CD4-positive, alpha-beta T cell treated with Interleukin-10 for 1 hour (primary cell): ENCODE measurements at places on chromosomes 2 and 18.

DNA sequence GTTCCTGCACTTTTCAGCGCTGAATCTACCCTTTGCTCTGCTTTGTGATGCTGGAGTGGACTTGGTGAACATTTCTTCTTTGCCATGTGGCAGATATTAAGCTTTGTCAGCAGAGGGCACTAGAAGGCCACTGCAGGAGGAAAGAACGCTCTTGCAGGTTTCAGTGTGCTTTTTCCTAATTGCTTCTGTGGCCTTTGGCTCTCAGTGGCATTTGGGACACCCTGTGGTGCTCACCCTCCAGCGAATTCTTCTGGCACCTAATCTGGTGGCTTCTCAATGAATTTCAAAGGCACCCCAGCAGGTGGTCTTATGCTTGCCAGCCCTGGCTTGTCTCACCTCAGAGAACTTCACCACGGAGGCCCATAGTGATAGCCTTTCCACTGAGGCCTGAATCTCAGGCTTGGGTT is 146.7 kb downstream of the MYO3B start:
- DNase-seq = peak; percentile 25

GRCh38 chr2:218219934-218220333 is 2.9 kb downstream of the ARPC2 start:
- DNase-seq = peak; percentile 28

- no peak for DNase-seq
Measured at GRCh38 chr2:20403774-20404312, 43.0 kb upstream of the RHOB start.

- DNase-seq = no peak
Measured at GRCh38 chr18:13658436-13659204, 67.7 kb downstream of the FAM210A start.

GRCh38 chr2:202023904-202024266 is 9.8 kb upstream of the FZD7 start:
- no peak for DNase-seq

DNA sequence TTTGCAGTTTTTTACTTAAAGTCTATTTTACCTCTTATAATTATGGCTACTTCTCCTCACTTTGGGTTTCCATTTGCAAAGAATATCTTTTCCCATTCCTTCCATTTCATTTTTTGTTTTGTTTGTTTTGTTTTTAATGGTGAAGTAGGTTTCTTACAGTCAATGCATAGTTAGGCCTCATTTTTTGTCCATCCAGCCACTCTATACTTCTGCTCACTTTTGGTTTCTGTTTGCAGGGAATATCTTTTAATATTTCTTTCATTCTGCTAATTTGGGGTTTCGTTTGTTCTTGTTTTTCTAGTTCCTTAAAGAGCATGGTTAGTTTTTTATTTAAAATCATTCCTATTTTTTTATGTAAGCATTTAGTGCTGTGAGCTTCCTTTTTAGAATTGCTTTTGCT is 339.4 kb downstream of the GRB14 start:
- no peak for DNase-seq

GRCh38 chr18:46555724-46556123 is 101.3 kb downstream of the LOXHD1 start:
- DNase-seq = peak; percentile 7

DNA sequence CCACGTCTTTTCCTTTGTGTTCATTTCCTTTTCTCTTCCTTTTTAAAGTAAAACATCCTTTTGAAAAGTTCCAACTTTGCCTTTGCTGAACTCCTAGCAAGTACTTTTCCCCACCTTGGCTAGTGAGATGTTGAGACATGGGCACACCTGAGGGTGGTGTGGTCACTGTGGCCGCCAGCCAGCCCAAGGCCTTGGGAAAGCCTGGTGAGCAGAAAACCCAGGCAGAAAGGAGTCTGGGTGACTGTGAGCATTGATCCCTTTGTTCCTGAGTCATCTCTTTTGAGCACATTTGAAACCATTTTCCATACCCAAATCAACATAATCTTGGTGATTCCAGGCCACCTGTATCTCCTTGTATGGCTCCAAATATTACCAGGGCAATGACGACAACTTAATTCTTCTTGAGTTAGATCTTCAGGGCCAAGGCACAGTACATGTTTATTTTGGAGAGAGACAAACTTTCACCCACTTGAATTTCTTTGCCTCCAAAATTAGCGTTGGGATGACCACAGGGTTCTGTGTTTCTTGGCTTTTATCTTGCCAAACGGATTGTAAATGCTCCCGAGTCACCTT is 14.5 kb downstream of the EPAS1 start:
- DNase-seq = no peak

DNA sequence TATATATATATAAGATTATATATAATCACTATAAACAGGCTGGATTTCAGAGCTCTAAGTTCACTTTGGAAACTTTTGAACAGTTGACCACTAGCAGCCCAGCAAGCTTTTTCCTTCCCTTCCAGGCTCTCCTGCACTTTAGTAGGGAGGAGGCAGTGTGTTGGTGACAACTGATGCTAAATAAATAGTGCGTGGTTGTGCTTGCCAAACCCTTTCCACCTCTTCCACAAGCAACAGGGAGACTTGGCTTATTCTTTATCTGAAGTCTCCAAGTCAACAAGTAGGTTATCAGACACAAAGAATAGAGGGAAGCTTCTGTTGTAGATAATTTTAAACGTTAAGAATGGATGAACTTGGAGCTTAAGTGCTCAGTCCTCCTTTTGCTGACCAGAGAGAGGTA is 408.2 kb upstream of the HNRNPA3 start:
- no peak for DNase-seq

DNA sequence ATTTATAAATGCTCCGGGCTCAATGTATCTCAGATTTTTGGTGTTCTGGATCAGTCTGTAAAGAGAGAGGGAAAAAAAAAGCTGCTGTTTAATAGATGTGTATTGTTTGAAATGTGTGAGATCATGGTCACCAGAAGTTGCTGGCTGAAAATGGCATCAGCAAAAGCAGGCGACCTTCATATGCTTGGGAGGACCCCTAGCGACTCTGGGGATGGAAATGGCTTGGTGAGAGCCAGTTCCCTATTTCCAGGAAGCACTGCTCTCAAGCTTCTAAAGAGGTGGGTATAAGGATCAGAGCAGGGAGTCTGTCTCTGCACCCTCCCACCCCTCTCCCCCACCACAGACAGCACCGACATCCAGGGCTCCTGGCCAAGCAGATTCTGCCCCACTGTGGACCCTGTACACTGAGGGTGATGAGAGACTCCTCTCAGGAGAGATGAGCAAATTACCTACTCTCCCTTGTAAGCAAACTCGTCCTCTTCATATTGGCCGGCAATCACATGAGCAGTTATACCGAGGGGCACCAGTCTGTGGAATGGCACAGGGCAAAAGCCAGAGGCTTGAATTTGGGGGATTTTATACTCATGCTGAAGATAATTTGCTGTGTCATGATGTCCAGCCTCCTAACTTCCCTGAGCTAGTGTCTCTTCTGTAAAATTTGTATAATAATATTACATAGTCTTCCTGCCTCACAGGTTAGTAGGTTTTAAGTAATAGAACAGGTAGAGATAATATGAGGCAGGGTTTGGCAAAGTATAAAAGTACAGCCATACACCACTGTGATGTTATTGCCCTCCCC is 29.6 kb downstream of the LHCGR start:
- no peak for DNase-seq

GRCh38 chr18:46324087-46324955 is 220.1 kb downstream of the HAUS1 start:
- DNase-seq = no peak

DNA sequence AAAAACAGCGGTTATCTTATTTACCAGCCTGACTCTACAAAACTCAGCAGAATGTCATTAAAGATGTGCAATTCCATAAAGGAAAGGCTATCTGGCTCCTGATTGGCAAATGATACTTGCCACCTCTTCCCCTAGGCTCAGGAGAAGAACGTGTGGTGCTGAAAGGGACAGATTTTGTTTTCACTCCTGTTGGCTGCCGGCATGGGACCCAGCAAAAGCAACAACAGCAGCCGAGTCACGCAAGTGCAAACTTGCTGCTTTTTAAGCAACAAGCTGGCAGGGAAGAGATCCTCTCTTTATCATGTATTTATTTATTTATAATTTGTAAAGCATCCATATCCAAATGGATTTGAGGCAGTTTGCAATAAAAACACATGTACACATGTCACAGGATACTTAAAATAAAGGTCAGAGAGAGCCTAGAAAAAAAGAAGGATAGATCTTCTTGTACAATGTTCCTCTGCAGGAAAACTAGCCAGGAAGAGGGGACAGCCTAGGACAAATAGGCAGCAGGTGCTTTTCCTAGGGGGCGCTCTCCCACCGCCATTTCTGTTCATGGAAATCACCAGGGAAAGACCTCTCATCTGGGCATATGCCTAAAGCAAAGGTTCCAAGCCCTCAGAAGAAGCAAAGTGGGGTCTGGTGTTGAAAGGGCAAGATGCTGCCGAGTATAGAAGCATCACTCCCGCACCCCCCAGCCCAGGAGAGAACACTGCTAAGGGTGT is 799.3 kb downstream of the BCL11A start:
- no peak for DNase-seq

GRCh38 chr18:7034924-7035323 is 82.7 kb downstream of the LAMA1 start:
- no peak for DNase-seq

GRCh38 chr2:139296672-139297209 is 516.6 kb upstream of the NXPH2 start:
- no peak for DNase-seq

- DNase-seq = no peak
Measured at GRCh38 chr2:217978536-217979150, 24.2 kb downstream of the TNS1 start.

DNA sequence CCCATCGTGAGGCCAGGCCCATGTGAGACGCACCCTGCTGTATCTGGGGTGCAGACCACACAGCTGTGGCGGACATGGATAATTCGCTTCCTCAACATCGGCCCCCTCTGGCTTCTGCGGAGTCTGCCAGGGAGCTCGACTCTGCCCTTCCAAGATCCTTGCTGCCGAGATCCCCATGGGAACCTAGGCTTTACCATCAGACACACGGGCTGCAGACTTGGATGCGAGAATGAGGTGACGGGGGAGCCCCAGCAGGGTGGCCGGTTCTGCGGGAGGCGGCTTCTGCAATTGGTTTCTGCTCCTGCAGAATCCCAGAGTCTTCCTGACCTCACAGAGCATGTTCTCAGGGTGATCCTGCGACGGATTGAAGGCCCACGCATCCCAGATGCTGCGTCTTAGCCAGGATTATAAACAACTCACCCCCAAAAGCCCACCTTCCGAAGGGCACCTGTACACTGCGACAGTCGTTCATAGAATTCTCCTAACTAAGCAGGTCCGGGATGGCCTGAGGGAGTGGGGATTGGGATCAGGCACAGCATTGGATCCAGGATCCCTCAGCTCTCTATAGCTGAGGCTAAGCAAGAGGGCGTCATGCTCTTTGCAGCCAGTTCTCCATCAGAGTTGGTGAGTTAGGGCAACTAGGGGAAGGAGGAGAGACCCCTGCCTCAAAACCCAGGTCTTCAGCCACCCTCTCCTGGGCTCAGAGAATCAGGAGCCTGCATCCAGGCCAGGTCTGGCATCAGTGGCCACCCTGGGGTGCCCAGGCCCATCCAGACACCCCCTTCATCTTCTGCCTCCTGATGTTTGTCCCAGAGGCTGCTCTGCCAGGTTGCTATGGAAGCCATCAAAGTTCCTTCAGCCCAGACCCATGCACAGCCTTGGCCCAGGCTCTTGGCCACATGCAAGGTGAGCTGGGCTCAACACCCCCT is 74.7 kb upstream of the SNTG2 start:
- no peak for DNase-seq
